ENCODE measurements at places on chromosomes 1 and 21.

GRCh38 chr1:31911994-31912780, 26.0 kb downstream of the PTP4A2 start:
- DNase-seq: no peak

DNA sequence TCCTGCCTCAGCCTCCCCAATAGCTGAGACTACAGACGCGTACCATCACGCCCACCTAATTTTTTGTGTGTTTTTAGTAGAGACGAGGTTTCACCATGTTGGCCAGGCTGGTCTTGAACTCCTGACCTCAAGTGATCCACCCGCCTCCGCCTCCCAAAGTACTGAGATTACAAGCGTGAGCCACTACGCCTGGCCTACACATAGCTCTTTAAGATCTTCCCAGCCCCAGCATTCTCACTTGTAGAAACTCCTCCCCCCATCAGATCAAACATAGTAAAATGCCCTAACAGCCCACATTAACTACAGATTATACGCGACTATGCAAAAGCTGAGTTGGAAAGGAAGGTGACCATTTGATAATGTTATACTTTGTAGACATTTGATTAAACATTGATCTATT, 634.8 kb downstream of the MATN1 start:
- DNase-seq: no peak

- peak; percentile 29 for DNase-seq
Measured at GRCh38 chr1:146032631-146033219, 11.2 kb upstream of the HJV start.

GRCh38 chr1:236035681-236036101, 29.2 kb downstream of the NID1 start:
- DNase-seq: no peak

DNA sequence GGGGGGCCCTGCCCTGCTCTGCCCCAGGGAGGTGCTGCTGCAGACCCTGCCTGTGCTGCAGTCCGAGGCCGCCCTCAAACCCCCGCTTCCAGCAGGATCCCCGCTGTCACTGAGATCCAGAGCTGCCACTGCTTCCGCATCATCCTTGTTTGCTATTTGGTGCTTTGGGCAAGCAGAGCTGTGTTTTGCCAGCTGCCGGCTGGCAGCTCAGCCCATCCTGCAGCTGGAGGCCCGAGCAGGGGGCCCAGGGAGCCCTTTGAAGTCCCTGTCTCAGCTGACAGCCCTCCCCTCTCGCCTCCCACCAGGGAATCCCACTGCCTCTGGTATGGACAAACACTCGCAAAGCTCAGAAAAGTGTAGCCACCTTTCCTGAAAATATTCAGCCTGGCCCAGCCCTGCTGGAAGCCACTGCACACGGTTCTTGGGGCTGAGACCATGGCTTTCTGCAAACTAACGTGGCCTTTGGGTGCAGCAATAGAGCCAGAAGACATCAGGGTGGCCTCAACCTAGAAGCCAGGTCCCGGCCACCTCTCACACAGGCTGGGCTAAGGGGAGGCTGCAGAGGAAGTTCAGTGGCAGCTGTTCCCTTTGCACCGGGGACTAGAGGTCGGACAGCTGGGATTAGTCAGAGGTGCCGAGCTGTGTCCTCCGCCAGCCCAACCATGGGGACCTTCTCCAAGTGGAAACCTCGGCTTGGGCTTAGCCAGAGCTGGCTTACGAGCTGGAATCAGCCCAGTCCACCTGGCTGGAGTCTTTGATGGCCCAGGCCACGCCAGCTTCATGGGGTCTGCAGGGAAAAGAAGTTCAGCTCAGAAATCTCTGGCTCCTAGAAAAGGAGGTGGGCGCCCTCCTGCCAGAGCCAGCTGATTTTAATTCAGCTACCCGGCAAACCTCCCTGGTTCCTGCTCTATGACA, 107.1 kb downstream of the SPSB1 start:
- no peak for DNase-seq

- no peak for DNase-seq
Measured at GRCh38 chr1:69845655-69846054, 277.9 kb downstream of the LRRC7 start.

DNA sequence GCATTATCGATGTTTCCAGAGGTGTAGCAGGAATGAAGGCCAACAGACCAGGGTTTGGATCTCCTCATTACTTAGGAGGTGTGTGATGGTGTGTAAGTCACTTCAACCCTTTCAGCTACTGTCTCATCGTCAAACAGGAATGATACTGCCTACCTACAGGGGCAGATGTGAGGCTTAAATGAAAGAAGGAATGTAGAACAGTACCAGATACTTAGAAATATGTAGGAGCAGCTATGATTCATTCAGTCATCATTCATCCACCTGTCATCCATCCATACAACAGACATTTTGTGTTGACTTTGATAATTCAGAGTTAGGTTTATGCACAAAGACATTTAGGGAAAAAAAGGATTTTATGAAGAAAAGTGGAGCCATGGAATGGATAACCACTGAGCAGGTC, 486.9 kb upstream of the DAB1 start:
- DNase-seq: no peak

GRCh38 chr1:52904927-52905698, 16.4 kb downstream of the ECHDC2 start:
- no peak for DNase-seq

DNA sequence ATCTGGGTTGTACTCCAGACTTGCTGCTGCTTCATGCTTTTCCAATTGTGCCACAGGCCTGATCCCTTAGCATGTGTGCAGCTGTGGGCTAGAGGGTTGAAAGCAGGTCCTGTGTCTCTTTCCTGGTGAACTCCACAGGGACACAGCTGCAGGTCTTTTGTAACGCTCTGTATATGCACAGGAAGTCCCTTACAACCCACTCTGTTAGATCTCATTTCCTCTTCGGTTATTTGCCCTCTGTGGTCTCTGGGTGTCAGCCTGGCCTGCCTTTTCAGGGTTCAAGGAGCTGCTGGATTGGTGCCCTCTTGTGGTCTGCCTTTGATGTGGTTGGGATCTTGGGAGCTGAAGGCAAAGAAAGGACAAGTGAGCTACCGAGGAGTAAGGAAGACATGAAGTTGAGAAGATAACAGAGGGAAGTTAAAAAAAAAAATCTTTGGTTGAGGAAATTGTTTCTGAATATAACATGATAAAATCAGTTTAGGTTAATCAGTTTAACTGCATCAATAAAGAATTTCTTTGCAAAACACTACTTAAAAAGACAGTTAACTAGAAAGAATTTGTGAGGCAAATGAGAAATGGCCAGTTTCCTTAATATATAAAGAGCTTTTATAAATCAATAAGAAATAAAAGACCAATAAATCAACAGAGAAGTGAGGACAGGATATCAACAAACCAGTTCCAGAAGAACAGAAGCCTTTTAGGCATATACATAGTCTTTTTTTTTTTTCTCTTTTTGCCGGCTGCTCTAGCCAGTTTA, 44.1 kb downstream of the UCK2 start:
- no peak for DNase-seq

DNA sequence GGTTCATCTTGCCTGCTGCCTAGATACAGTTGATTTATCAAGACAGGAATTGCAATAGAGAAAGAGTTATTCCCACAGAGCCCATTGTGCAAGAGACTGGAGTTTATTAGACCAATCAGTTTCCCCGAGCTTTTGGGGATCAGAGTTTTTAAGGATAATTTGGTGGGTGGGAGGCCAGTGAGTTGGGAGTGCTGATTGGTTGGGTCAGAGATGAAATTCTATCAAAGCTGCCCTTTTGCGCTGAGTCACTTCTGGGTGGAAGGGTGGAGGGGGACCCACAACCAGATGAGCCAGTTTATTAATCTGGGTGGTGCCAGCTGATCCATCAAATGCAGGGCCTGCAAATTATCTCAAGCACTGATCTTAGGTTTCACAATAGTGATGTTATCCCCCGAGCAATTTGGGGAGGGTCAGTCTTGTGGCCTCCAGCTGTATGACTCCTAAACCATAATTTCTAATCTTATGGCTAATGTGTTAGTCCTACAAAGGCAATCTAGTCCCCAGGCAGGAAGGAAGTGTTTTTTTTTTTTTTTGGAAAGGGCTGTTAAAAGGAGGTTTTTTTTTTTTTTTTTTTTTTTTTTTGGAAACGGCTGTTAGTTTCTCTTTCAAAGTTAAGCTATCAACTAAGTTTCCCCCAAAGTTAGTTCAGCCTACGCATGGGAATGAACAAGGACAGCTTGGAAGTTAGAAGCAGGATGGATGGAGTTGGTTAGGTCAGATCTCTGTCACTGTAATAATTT, 7.4 kb downstream of the SLC16A4 start:
- no peak for DNase-seq

- no peak for DNase-seq
Measured at GRCh38 chr1:4690951-4691675, 36.7 kb downstream of the AJAP1 start.

- DNase-seq: no peak
Measured at GRCh38 chr21:37199057-37199924, 67.8 kb downstream of the VPS26C start.

DNA sequence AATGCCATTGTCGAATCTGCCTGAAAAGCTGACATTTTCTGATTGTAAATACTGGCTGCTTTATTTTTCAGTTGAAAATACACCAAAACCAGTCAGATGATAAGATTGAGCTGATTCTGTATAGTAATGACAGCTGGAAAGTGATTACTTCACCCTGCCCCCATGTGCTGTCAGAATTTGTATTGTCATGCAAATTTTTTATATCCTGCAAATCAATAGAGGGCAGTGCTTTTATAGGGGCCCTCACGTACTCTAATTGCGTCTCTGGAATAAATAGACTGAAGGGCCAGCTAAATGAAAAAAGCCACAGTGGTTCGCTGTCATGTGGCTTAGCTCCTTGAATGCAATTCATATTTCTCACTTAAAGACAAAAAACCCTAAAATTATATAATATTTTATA, 208.6 kb downstream of the LHX8 start:
- DNase-seq: no peak

DNA sequence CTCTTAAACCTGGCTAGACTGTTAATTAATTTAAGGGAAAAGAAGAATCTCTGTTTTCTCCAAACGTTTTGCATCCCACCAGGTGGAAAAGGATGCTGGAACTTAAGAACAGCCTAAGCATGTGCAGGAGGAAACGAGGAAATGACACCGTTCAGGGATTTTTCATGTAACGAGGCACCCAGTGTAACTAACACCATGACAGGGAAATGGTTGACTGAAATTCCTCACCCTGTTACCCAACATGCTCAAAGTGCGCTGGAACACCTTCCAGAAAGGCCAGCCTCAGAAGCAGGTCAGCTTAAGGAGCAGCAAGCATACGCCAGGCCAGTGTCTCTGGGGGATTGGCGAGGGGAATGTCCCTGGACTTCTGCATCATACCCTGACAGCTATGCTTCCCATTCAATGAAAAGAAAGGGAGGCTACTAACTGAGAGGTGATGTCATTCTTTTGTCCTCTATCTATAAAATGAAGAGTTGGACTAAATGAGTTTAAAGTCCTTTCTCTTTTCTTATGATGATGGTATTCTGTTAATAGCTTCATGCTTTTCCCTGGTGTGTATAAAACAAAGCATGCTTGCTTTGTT, 21.6 kb downstream of the TNN start:
- no peak for DNase-seq

DNA sequence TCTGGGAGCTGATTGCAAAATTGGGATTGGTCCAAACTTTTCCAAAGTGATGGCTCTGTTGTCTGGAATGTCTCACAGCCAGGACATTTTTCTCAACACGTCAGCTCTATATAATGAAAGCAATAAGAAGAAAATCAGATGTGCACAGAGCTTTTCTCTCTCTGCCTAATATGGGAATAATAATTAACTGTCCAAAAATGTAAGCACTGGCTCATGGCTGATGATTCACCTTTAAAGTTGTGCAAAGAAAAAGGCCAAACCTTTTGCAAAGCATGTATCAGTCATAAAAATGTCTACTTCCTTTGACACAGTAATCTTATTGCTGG, 30.4 kb downstream of the ZNF281 start:
- no peak for DNase-seq

GRCh38 chr21:46498335-46499050, 39.8 kb downstream of the DIP2A start:
- no peak for DNase-seq

DNA sequence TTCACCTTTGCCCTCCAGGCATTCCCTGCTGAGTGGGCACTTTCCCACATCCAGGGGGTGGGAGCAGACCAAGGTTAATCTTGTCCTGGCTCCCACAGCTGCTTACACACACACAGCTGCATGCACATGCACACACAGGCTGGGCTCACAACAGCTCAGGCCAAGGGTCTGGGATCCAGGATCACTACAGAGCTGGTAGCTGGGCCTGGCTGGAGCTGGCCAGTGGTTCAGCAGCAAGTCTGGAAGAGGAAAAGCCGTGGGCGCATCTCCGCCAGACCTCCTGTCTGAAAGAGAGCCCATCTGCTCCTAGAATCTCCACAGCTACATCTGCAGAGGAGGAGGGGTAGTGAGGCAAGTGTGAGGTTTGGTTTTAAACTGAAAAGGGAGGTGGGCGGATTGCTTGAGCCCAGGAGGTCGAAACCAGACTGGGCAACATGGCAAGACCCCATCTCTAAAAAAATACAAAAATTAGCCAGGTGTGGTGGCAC, 3.8 kb downstream of the CDK18 start:
- DNase-seq: no peak

GRCh38 chr1:13759072-13759471, 59.1 kb downstream of the PRDM2 start:
- DNase-seq: no peak

- no peak for DNase-seq
Measured at GRCh38 chr1:26127235-26128163, 15.9 kb downstream of the PDIK1L start.

DNA sequence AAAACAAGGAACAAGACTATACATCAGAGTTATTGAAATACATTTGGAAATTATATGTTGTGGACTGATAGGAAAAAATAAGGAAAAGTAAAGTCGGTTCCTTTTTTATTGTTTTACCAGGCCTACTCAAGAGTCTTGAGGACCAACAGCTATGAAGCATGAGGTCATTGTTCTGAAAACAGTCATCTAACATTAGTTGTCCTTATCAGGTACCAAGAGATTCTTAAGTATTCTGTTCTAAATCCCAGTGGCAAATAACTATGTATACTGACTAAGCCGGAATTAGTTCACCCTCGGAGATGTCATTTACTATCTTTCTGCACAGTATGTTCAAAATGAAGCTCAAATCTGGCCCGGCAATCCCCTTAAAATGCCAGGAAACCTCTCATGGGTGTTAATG, 585 bp downstream of the ADGRL4 start:
- DNase-seq: no peak

GRCh38 chr1:235882816-235883215, 16.1 kb upstream of the LYST start:
- DNase-seq: no peak

- DNase-seq: peak; percentile 17
Measured at GRCh38 chr1:117928881-117929342, 509 bp downstream of the GDAP2 start.

GRCh38 chr21:36615274-36615964, 83.5 kb upstream of the SIM2 start:
- DNase-seq: no peak

- no peak for DNase-seq
Measured at GRCh38 chr1:89269277-89269676, 3.4 kb downstream of the GBP5 start.

DNA sequence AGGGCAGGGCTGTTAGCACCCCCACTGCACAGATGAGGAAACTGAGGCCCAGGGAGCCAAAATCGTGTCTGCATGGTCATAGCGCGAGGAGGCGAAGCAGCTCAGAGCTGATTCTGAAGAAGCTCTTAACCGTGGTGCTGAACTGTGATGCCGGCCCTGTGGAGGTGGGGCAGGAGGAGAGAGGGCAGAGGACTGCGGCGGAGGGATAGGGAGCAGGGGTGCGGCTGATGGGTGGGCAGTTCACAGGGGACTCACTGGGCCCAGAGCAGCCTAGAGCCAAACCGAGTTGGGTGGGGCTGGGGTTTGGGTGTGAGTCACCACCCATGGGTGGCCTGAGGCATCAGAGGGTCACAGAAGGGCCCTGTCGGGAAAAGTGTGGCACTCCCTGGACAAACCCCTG, 74.7 kb downstream of the RAP1GAP start:
- no peak for DNase-seq

GRCh38 chr1:175182201-175182746, 10.3 kb downstream of the KIAA0040 start:
- DNase-seq: no peak
